ENCODE measurements at places on chromosomes 16 and 17.

- no peak for DNase-seq
Measured at GRCh38 chr17:62064029-62064790, 868 bp downstream of the MED13 start.

DNA sequence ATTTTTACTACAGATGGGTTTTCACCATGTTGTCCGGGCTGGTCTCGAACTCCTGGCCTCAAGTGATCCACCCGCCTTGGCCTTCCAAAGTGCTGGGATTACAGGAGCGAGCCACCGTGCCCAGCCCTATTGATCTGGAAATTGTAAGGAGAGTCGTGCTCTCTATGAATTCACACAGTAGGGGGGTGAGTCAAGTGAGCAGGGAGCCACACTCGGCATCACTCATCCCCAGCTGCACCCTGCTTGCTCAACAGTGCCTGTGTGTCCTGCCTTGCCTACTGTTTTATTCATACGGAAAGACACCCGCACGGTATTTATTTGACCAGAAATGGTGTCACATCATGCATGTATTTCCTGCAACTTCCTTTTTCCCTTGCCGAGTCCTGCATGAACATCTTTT is 157.2 kb upstream of the FOXF1 start:
- no peak for DNase-seq

DNA sequence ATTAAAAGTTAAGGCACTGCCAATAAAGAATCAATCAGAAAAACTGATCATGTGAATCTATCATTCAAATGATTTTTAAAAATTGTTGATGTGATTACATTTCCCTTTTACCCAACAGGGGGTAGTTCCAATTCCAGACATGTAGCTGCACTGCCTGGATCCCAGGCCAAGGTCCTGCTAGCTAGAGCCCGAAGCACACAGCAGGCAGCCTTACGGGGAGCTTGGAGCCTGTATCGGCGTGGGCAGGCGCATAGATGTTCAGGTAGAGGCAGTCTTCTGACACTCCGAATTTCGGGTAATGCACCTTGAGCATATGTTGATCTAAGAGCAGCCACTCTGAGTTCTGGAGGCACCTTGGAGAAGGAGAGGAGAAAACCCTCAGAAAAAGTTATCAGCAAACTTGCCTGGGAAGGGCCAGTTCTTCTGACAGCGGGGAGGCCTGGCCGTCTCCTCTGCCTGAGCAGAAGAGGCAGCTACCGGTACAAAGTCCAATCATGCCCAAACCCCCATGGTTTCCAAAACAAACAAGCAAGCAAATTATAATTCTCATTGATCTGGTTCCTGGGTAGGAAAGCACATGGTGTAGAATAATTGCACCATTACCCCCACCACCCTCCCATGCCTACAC is 3.6 kb downstream of the CES5A start:
- DNase-seq = no peak

GRCh38 chr16:17511340-17511739 is 40.6 kb upstream of the XYLT1 start:
- no peak for DNase-seq

DNA sequence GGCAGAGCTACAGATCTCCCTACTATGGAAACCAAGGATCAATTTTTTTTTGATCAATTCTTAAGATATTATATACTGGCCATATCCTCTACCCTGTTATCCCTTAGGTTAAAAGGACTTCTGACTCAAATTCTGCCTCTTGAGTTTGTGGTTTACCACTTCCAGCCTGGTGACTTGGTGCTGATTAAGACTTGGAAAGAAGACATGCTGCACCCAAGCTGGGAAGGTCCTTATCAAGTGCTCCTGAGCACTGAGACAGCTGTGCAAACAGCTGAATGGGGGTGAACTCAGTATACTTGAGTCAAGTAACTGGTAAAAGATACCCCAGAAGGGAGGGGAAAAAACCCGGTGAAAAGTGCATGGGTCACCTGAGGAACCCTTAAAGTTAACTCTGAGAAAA is 20.5 kb upstream of the SPACA3 start:
- no peak for DNase-seq

All from stimulated activated CD4-positive, alpha-beta T cell treated with anti-CD3 and anti-CD28 coated beads, Interleukin-1b, Interleukin-23, amount 100 ng/mL, for 4 hours (primary cell).